ENCODE measurements at places on chromosomes 2 and 18.

DNA sequence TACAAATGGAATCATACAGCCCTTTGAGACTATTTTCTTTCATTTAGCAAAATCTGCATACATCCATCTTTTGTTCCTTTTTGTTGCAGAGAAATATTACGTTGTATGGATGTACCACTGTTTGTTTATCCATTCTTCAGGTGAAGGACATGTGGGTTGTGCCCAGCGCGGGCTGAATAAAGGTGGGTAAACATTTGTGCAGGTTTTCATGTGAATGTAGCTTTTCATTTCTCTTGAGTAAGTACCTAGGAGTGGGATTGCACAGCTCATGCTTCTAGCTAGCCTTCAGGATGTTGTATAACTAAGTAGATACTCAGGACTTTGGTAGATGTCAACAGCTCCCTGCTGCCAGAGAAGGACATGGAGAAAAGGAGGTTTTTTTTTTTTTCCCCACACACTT lies 50.6 kb upstream of the SPRED2 start:
- H3K4me3 ChIP-seq, result no peak overlapping the region
- no peak overlapping the region for H3K27ac ChIP-seq
- H3K4me1 ChIP-seq, result no peaks in the 10 kb centered on the region

DNA sequence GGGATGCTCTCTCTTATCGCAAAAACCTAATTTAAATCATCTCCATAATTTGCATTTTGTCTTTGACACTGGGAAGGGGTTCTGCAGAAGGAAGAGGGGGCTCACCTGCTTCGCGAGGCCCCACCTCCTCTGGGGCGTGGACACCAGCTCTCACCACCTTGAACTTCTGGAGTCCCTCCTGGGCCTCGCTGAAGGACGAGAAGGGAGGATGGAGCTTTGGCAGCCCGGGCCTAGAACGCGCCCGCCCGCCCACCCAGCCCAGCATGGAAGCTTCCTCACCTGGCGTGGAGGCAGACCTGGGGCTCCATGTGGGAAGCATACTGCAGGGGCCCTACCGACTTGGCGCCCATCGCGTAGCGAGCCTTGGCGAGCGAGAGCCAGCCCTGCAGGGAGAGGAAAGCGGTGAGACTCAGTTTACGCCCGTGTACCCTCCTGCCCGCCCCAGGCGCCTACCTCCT lies 1.1 kb upstream of the IMP4 start:
- H3K36me3 ChIP-seq, result peaks cover 24% of the 10 kb centered on the region
- H3K27ac ChIP-seq, result peak overlapping the region; percentile 43
- no peak for DNase-seq

DNA sequence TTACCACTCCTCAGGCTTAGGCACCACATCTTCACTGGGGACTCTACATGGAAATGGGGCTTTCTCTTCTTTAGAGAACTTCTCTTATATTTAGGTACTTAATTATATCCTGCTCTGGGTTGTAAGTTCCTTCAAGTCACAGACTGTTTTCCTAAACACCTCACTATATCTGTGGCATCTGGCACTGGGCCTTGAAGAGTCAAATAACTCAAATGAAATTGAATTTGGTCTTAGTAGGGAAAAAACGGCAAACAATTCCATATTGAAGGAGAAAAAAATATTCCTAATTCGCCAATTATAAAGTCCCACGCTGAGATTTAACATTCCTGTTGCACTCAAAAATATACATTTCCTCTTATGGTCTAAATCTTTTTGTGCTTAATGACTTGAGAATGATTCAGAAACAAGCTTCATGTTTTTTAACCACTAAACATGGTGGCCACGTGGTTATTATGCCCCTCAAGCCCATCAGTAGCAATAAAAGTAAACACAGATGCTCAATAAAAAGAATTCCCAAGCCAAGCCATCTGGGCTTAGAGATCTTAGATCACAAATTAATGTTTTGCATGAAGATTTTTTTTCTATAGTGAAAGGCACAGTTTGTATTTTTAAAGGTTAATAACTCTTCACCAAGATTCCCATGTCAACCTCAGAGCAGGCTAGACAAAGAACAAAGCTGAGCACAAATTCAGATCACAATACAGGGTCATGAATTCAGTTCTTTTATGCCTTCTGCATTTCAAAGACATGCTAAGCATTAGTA lies 105.5 kb upstream of the SYT4 start:
- no peak overlapping the region for H3K4me3 ChIP-seq
- no peaks in the 10 kb centered on the region for H3K36me3 ChIP-seq
- no peaks in the 10 kb centered on the region for H3K27me3 ChIP-seq
- H3K27ac ChIP-seq, result no peak overlapping the region
- no peak for DNase-seq

DNA sequence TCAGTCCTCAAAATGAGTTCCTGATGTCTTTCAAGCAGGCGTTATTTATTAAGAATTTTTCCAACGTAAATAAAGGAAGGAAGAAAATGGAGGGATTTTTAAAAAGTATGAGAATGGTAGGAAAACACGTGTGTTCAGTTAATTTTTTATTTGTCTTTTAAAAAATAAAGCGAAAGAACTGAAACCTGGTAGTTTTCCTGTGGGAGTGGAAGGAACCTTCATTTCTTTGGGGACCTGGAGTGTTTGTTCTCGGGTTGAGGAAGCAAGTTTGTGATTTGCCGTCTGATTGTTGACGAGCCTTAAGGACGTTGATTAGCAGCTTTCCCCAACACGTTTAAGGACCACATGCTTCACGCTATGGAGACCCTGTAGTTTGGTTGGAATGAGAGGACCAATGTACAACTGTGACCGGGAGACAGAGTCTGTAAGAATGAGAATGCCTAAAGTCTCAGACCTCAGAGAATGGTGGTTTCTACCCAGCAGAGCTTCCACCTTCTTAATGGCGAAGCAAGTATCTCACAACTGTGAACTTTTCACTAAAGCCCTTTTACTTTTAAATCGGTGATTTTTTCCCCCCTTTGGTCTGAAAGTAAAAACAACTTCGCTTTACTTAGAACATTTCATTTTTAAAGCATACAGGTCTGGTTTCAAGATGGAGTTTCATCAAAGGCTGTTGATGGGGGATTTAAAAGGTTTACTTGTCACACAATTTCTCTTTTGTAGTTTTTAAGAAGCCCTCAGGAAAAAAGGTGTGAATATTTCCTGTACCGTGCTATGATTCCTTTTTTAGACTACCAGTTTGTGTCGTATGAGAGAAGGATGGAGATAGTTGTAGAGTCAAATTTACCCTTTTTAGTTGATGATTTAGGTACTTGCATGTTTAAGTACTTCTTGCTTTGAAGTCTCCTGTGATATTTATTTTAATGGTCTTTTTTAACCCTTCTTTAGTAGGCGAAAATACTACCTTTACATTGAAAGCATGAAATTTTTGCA lies 1.4 kb downstream of the TTC39C start:
- H3K4me1 ChIP-seq, result peaks cover 27% of the 10 kb centered on the region
- H3K27ac ChIP-seq, result no peak overlapping the region
- peak overlapping the region; percentile 67 for H3K4me3 ChIP-seq
- H3K36me3 ChIP-seq, result no peaks in the 10 kb centered on the region

GRCh38 chr18:13381331-13381730 lies 162.8 kb downstream of the LDLRAD4 start:
- no peak overlapping the region for H3K27ac ChIP-seq
- H3K36me3 ChIP-seq, result no peaks in the 10 kb centered on the region
- H3K4me3 ChIP-seq, result no peak overlapping the region
- no peaks in the 10 kb centered on the region for H3K27me3 ChIP-seq
- DNase-seq, result no peak

DNA sequence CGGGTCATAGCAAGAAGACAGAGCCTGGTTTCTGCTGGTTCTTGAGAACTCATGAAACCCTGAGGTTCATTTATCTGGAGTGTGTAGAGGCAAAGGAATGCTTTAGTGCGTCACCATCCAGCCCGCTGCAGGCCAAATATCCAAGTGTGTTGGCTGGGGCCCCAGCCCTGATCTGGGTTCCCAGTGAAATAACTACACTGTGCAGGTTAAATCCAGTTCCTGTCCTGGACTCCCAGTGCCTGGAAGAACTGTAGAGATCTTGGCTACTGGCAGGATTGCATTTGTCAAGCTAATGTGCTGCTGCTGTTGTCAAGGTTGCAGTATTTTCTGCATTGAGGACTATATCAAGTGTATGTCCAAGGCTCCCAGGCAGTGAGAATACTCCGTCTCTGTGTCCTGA lies 89.9 kb downstream of the MAPK4 start:
- no peaks in the 10 kb centered on the region for H3K4me1 ChIP-seq
- no peak for DNase-seq
- no peak overlapping the region for H3K27ac ChIP-seq

DNA sequence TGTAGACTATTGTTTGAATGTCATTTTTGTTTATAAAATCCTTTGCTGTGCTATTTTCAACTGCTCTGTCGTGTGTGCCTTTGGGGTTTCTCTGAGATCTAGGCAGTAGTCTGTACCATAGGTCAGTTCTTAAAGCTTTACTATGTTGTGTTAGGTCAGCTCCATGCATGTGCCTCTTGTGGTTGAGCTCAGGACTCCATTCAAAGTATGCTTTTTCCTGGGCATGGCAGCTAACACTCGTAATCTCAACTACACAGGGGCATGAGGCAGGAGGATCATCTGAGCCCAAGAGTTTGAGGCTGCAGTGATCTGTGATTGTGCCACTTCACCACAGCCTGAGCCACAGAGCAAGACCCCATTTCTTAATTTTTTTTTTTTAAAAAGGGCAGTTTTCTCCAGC lies 174.4 kb upstream of the SPHKAP start:
- H3K4me1 ChIP-seq, result no peaks in the 10 kb centered on the region
- no peaks in the 10 kb centered on the region for H3K36me3 ChIP-seq
- DNase-seq, result no peak
- no peaks in the 10 kb centered on the region for H3K27me3 ChIP-seq

- H3K27me3 ChIP-seq, result no peaks in the 10 kb centered on the region
- no peak overlapping the region for H3K4me3 ChIP-seq
- H3K27ac ChIP-seq, result no peak overlapping the region
Observed at GRCh38 chr2:170643346-170643745, 71.8 kb upstream of the SP5 start.

DNA sequence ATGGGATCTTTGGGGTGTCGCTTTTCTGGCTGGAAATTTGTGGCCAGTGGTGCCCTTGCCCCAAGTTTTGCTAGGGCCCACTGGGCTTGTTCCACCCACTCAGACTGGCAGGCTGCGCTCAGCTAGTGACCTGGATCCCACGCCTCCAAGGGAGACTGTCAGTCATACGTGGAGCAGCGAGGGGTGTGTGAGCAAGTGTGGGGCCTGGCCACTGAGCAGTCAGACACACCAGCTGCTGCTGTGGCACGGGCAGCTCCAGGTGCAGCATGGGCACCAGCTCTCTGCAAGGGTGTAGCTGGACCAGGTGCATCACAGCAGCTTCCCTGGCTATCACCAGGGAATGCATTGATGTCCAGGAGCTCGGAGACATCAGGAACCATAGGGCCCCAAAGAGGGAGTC lies 327.0 kb downstream of the NR4A2 start:
- DNase-seq, result no peak
- no peak overlapping the region for H3K27ac ChIP-seq
- no peak overlapping the region for H3K4me3 ChIP-seq

DNA sequence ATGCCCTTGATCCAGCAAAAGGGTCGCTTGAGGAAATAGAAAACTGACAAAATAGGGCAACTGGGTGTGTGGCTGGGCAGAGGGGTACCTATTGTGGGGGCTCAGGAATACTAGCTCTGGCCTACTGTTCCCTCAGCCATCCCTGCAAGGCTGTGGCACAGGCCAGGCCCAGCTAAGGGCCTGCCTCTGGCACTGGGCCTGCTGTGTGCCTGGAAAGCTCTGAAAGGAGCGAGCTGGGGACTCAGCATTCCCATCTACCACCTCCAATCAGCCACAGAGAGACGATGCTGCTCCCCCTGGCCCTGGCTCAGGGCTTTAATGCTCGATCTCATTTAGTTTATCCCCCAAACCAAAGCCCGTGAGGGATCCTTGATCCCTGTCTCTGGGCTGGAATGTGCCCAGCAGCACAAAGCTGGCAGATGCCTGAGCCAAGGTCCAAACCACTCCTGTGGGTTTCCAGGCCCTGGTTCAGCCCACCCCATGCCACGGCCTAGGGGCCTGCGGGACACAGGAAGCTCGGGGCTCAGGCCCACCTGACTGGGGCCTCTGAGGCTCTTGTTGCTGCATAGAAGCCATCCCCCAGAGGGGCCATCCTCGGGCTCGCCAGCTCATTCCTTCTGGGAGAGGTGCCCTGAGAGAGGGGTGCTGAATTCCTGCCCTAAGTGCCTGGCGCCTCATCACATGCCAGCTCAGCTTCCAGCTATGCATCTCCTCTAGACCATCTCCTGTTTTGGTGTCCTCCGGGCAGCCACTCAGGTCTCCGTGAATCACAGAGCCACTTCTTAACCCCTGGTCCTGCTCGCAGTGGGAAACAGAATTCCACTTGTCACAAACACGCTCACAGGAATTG lies 43.0 kb upstream of the KCNF1 start:
- no peaks in the 10 kb centered on the region for H3K27me3 ChIP-seq
- no peaks in the 10 kb centered on the region for H3K36me3 ChIP-seq
- no peak overlapping the region for H3K27ac ChIP-seq
- no peaks in the 10 kb centered on the region for H3K4me1 ChIP-seq
- H3K4me3 ChIP-seq, result no peak overlapping the region

DNA sequence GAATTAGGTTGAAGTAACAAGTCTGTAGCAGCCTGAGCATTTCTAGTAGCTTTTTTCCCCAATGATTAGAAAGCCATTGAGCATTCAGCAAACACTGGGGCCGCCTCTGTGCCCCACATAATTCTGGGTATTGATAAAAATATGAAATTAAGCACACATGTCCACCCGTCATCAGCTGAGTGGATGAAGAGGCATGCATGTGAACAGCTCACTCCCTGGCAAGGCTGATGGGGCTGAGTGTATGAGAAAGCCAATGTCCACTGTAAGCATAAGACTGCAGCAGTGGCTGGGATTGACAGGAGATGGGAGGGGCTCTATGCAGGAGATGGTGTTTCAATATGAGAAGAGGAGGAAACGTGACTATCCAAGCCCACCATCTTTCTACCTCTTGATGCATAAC lies 124.4 kb upstream of the KLHL29 start:
- DNase-seq, result no peak
- H3K4me1 ChIP-seq, result no peaks in the 10 kb centered on the region
- H3K36me3 ChIP-seq, result no peaks in the 10 kb centered on the region

- H3K4me3 ChIP-seq, result no peak overlapping the region
- no peaks in the 10 kb centered on the region for H3K4me1 ChIP-seq
- H3K27me3 ChIP-seq, result no peaks in the 10 kb centered on the region
- no peaks in the 10 kb centered on the region for H3K36me3 ChIP-seq
- DNase-seq, result no peak
Observed at GRCh38 chr2:215796140-215796855, 217.1 kb downstream of the MREG start.

Measured in H1 (cell line).